ENCODE measurements at places on chromosomes 3 and 15.

- DNase-seq: no peak
Measured at GRCh38 chr3:11832981-11833905, 13.4 kb downstream of the TAMM41 start.

DNA sequence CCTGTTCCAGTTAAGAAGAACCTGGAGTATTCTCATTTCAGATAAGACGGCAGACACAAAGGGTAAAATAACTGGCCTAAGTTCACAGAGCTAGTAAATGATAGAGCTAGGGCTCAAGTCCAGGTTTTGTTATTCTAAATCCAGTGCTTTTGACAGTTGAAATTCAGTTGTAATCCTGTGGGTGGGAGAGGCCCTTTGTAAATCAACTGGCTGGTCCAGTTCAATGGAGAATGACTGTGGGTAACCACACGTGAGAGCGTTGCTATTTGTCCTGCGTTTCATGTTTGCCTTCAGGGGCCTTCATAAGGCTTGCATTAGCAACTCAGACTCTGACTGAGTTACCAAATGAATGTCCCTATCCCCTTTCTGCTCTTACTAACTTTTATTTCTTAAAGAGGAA is 24.2 kb upstream of the CD96 start:
- DNase-seq: no peak

GRCh38 chr3:114331007-114331406 is 37.2 kb downstream of the TIGIT start:
- no peak for DNase-seq

GRCh38 chr3:72230774-72231379 is 445.9 kb upstream of the PROK2 start:
- no peak for DNase-seq

DNA sequence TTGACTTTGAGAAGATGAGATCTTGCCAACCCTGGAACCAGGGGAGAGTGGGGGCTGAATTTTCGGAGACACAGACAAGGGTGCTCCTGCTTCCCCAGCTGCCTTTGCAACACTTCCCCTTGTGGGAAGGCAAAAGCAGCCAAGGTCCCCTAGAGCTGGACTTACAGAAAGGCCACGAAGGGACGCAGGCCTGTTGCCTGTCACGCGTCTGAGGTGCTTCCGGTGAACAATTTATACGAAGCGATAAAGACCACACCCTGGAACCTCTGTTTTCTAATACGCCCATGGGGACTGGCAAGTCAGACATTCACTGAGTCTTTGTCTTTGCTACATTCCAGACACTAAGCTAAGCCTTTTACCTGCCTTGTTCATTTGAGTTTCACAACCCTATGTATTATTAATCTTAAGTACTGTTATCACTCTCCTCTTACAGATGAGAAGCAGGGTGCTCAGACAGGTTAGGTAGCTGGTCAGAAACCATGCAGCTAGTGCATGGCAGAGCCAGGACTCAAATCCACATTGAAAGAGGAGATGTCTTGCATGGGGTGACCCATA is 13.2 kb downstream of the MEGF11 start:
- DNase-seq: no peak

- DNase-seq: no peak
Measured at GRCh38 chr3:46360907-46361306, 7.0 kb downstream of the CCR2 start.

- no peak for DNase-seq
Measured at GRCh38 chr3:127590282-127590592, 296 bp downstream of the TPRA1 start.

DNA sequence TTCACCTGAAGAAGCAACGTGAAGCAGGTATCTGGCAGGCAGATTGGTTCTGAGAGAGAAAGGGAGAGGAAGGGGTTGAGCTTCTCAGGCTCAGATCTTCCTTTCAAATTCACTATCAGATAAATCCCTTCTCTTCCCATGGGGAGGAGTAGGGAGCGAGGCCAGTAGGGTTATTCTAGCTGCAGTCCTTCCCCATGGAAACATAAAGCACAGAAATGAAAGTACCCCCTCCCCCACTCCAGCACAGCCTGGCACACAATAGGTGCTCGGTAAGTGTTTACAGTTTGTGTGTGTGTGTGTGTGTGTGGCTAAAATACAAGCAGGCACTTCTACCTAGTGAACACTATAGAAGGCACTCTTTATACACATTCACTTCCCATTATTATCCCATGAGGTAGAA is 20.8 kb upstream of the VPS8 start:
- no peak for DNase-seq

- no peak for DNase-seq
Measured at GRCh38 chr3:188761964-188762363, 409.8 kb upstream of the TPRG1 start.

DNA sequence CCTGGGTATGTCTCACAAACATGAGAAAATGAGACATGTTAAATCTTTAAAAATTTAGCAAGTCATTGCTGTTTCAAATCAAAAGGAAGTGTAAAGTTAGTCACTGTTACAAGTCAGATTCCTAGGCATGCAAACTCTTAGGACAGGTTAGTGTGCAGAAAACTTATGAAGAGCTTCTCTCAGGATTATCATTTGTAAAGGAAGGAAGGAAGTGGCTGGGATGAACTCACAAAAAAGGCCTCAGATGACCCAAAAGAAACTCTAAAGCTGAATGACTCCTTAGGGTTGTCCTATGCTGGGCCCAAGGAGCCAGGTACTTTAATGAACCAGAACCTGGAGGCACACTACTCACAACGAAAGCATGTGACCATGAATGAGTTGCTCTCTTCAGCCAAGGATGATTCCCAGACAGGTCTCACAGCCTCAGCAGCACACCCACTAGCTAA is 25.0 kb downstream of the MSL2 start:
- no peak for DNase-seq

GRCh38 chr3:141425523-141426233 is 57.4 kb downstream of the ZBTB38 start:
- DNase-seq: no peak

DNA sequence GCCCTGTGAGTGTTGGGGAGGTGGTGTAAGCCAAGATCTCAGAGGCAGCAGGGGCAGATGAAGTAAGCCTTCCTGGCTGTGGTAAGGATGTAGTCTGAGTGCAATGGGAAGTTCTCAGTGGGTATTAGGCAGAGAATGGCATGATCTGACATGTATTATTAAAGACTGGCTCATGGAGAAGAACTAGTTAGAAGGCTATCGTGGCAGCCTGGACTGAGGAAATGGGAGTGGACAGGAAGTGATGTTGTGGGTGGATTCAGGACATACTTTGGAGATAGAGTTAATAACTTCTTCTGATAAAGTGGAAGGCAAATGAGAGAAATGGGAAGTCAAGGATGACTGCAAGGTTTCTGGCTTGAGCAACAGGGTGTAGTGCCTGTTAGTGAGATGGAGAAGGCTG is 250.9 kb upstream of the CFAP20DC start:
- no peak for DNase-seq

DNA sequence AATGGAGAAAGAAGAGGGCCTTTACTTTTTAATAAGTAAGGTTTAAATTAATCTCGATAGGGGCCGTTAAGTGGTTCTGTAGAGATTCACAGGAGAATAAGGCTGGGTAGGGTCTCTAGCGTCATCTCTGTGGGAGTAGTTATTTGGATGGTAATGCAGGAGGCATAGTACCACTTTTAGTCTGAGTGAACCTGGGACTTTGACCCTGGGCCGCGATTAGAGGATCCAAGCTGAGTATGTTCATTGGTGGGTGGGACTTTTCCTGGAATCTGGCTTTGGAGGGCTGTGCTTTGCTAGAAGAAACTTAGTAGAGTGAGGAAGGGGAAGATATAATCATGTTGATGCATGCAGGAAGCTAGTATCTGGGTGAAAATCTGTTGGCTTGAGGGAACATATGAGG is 4.0 kb downstream of the LPP start:
- DNase-seq: no peak

DNA sequence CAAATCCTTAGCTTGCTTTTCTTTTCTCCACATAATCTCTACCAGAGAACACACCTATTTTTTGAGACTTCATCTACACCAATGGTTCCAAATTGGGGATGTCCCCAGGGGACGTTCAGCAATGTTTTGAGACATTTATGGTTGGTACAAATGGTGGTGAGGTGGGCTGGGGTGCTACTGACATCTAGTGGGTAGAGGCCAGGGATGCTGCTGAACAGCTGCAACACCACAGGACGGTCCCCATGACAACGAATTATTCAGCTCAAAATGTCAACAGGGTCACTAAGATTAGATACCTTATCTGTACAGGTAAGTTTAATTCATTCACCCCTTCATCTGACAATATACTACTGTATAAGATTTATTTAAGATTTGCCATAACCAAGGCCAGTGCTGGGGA is 14.4 kb downstream of the GK5 start:
- no peak for DNase-seq

All from stimulated activated CD8-positive, alpha-beta memory T cell treated with anti-CD3 and anti-CD28 coated beads, Interleukin-4, amount 100 ng/mL, for 1 hour (primary cell).